Renal pelvis (tissue), 12 donors: ENCODE measurements at places on chromosomes 5 and 9.

- no peak for DNase-seq
Measured at GRCh38 chr5:122680623-122681350, 94.1 kb upstream of the SNX2 start.

DNA sequence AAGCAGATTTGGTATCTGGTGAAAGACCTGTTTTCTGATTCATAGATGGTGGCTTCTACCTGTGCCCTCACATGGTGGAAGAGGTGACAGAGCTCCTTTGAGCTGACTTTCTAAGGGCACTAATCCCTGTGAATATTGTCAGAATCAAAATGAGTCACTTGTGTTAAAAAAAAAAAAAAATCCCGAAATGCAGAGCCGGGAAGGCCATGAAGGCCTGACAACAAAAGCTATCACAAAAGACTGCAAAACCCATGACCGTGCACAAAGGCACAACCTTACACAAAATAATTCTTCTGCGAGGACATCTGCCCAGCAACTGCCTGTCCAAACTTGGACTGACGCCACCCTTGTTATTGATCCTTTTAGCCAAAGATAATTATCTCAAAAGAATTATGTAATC is 19.6 kb upstream of the UBTD2 start:
- no peak for DNase-seq

GRCh38 chr5:175343308-175343707 is 100.7 kb downstream of the DRD1 start:
- DNase-seq, result no peak

- DNase-seq, result no peak
Measured at GRCh38 chr5:119897537-119898370, 268.4 kb downstream of the FAM170A start.

GRCh38 chr9:1173993-1174392 is 123.8 kb downstream of the DMRT2 start:
- no peak for DNase-seq

DNA sequence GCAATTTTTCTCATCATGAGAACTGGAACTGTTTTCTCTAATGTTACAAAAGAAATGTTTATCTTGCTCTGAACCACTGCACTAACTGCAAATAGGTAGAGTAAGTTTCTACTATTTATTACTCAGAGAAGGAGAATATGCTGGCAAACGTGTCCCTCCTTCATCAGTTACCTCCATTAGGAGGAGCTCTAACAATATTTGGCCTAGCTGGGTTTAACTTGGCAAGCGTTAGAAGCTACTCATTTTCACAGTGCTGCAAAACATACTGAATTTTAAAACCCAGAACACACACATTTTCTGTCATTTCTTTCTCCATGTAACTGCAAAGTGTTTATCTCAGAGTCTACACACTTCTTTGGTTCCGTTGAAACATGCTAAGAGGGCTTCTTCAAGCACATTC is 101.0 kb upstream of the GABRG2 start:
- peak; percentile 2 for DNase-seq

DNA sequence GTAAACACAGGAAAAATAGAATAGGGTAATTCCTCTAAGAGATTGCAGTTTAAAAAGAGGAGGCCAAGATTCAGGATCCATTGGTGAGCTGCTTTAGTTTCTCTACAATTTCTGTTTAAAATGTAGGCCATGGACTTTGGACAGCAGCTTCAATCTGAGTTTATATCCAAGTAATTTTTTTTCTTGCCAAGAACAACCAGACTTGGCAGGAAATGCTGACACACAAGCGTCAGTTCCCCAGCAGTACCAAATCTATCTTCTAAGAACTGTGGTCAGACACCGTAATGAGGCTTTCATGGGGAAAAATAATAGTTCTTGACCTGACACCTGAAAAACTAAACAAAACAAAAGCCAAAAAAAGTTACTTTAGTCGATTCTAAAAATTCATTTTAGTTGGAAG is 528.8 kb downstream of the CSNK1G3 start:
- DNase-seq, result no peak

GRCh38 chr5:102955488-102955887 is 164.4 kb downstream of the GIN1 start:
- no peak for DNase-seq

DNA sequence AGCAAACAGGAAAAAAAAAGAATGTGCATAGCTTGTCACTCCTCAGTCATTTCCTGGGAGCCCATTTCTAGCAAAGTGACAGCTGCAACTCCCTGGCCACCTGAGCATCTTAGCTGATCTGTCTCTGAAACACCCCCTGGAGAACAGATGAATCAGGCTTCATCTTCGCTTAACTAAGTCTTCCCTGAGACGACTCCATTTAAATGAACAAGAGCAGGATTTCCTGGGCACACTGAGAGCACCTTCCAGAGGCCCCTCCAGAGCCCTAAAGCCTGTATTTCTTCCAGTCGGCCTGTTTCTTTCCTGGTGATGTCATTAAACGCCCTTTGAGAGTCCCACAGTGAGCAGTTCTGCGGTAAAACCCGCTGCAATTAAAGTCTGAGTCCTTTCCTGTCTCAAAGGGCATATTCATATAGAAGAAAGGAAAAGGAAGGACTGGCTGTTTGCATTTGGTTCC is 13.9 kb downstream of the TGFBI start:
- DNase-seq, result no peak

GRCh38 chr5:2254880-2255750 is 372.4 kb upstream of the IRX4 start:
- DNase-seq, result no peak

GRCh38 chr5:40160435-40160834 is 519.3 kb upstream of the PTGER4 start:
- DNase-seq, result no peak

- no peak for DNase-seq
Measured at GRCh38 chr5:50301756-50302155, 139.3 kb downstream of the EMB start.

DNA sequence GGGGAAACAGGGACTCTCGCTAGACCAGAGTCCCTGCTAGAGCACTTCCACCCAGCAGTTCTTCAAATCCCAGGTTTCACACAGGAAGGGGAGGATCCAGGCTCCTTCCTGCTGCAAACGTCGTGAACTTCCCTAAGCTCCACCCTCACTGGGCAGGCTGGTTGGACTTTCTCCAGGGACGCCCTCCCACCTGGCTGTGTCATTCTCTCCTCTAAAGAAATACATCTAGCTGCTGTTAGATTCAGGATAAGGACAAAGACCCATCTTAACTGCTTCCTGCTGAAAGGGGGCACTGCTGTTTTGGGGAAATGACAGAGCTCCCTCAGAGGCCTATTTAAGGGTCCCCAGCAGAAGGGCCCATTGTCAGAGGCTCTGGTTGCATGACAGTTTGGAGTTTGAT is 230.7 kb downstream of the SEMA6A start:
- DNase-seq, result no peak

DNA sequence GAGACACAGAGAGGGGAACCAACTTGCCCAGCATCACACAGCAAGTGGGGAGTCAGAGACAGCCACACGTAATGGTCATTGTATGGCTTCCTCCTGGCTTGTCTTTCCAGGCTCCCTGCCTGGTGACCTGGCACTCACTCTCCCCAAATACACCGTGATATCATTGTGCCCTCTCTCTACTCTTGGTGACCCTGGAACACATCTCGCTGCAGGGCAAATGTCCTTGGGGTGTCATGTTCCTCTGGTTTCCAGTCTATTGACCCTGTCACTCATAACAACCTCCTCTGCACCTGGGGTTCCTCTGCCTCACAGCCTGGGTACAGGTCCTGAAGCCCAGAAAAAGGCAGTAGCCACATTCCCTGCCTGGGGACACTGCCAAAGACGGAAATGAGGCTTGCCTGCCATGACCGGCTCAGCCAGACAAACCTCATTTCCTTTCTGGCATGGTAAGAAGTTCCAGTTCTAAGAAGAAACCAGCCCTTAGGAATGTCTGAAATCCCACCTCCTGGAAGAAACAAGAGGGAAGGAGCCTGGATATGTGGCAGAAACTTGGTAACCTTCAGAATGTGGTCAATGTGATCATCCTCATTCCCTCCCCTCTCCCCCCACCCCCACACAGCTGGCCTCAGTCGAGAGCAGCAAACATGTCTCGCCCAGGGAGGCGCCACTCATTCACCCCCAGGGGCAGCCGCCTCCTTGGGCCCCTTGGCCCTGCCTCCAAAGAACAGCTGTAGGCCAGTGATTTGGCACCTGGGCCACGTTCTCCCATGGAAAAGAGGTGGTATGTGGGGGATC is 30.6 kb upstream of the SMU1 start:
- peak; percentile 44 for DNase-seq

DNA sequence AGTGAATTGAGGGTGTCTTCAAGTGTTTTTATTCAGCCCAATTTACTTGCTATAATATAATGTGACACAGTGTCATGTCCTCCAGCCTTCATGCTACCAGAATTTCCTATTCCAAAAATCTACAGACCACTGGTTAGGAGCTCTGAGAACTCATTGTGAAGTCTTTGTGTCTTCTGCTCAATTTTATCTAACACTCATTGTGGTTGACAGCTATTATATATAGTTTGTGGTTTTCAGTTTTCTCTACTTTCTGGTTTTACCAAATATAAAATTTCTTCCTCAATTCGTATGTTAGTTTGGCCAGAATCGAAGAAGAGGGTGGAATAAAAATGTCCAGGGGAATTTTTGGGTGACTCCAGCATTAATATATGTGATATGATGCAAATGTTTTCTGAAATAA is 509.3 kb upstream of the NUDT12 start:
- DNase-seq, result no peak

DNA sequence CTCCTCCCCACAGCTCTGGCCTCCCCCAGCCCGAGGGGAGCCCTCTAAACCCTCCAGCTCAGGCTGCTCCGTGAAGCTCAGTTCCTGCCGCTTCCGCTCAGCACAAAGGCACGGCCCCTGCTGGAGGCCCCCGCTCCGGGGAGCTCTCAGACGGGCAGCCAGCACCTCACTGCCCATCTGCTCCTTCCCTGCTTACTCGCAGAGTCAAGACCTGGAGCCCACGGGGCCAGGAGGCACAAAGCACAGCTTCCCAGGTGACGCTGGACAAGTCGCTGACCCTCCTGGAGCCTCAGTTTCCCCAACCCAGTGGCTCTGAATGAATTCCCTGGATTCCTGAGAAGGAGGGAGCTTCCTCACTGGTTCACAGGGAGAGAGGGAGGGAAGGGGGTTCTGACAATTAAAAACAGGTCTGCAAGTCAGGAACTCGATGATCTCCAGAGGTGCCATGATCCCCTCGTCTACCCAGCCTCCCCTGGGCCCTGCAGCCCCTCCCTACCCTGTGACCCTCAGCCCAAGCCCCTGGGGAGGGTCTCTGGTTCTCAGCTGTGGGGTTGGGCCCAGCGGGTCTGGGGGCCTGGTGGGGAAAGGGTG is 36.2 kb downstream of the VAV2 start:
- no peak for DNase-seq

DNA sequence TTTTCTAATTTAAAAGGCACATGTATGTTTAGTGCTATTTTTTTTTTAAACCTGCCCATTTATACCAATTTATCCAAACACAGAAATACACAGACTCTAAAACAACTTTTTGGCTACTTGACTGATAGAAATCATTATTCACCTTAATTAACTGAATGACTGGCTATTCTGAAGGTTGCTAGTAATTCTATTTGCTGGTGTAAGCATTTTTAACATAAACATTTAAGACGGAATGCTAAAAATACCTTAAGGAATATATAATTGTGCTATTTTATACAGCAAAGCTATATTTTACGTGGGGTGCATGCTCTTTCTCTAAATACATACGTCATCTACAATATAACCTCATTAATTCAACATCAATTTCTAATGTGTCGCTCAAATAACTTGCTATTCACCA is 14.9 kb downstream of the GLIS3 start:
- no peak for DNase-seq

DNA sequence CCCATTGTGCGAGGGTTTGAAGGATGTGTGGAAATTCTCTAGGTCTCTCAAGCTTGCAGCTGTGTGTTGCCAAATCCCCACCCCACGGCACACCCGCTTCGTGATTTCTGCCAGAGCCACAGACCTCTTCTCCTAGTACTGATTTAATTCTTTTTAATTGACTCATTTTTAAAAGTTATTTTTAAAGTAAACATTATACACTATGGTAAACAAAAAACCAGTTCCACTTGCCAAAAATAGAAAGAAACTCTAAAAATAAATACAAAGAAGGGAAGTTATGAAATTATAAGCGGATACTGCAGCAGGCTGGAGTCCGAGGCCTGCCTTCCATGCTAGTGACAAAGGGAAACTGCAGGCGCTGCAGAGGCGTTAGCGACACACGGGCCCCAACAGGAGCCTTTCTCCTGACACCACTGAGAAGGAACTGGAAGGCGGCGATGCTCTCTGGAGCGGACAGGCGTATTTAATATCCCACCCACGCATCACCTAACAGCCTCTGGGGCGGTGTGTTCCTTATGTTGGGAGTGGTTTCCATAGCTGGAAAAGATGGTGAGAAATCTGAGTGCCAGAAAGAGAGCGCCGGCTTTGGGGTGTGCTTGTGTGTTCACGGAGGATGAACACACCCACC is 122.5 kb downstream of the COL23A1 start:
- DNase-seq, result peak; percentile 71

- DNase-seq, result no peak
Measured at GRCh38 chr5:126385524-126386502, 37.4 kb upstream of the GRAMD2B start.

DNA sequence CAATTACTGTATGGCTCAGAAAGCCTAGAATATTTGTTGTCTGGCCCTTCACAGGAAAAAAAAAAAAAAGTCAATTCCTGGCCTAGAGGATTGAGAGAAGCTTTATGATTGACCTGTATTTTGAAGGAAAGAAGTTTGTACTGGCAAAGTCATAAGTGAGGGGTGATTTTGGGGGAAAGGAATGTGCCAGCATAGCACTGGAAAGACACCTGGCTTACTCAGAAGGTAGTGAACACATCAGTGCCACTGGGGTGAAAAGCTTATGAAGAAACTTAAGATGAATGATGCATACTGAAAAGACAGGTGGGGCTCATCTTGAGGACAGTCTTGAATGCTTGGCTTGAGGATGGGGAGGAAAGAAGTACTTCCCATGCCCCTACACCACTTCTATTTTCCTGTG is 127.9 kb upstream of the RASA1 start:
- DNase-seq, result no peak

- no peak for DNase-seq
Measured at GRCh38 chr9:114913656-114914055, 16.7 kb downstream of the TNFSF8 start.

- DNase-seq, result no peak
Measured at GRCh38 chr5:173743641-173744343, 127.3 kb upstream of the BOD1 start.

GRCh38 chr5:14188778-14189177 is 45.6 kb downstream of the TRIO start:
- no peak for DNase-seq

- DNase-seq, result no peak
Measured at GRCh38 chr5:77282337-77283027, 72.0 kb downstream of the PDE8B start.

- no peak for DNase-seq
Measured at GRCh38 chr5:65264420-65264819, 217.3 kb downstream of the ADAMTS6 start.

- no peak for DNase-seq
Measured at GRCh38 chr5:74717596-74717995, 32.6 kb downstream of the HEXB start.

DNA sequence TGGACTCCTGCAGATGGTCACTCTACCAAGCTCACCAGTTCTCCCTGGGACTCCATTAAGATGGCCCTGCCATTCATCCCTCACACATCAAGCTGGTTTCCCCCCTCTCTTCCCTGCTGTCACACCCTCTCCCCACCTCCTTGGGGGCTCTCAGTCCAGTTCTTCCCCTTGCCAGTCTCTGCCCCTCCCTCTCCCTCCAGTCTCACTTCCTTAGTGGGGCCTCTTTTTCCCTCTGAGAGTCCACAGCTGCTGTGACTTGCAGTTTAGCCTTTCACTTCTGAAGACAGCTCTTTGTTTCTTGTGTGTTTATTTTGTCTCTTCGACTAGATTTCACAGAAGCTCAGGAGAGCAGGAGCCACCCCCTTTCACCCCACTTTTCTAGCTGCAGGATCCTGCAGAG is 10.5 kb downstream of the DOCK2 start:
- DNase-seq, result peak; percentile 9
